HFF-Myc (cell line): ENCODE measurements at places on chromosomes 3 and 15.
A peak's percentile ranks its signal among the peaks of the same experiment; 100 is the strongest.

- DNase-seq: no peak
These were observed 708 bp upstream of the PTPN23 start for GRCh38 chr3:47380026-47380600.

GRCh38 chr3:197428117-197428801 is 127.5 kb downstream of the BDH1 start:
- peak; percentile 12 for DNase-seq

GRCh38 chr3:135779024-135779423 is 186.5 kb upstream of the PPP2R3A start:
- DNase-seq: no peak

- no peak for DNase-seq
These were observed 507.3 kb upstream of the CBLB start for GRCh38 chr3:106376016-106376570.

- no peak for DNase-seq
These were observed 217.6 kb downstream of the TPRG1 start for GRCh38 chr3:189389346-189389745.

DNA sequence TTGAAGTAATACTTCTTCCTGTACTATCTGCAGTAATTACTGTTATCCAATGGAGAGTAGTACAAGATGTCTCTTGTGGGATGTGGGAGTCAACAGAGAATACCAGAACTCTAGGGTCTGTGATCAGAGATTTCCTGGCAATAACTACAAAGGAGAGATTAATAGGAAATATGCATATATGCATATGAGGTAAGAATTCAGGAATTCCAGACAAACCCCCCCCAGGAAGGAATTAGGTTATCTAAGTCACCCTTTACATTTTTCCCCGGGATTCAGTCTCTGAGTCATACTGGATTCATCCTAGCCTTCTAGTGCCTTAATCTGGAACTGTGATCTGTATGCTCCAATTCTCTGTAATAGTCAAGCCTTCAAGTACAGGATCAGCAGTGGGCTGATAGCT is 49.4 kb downstream of the GTF2E1 start:
- DNase-seq: no peak

DNA sequence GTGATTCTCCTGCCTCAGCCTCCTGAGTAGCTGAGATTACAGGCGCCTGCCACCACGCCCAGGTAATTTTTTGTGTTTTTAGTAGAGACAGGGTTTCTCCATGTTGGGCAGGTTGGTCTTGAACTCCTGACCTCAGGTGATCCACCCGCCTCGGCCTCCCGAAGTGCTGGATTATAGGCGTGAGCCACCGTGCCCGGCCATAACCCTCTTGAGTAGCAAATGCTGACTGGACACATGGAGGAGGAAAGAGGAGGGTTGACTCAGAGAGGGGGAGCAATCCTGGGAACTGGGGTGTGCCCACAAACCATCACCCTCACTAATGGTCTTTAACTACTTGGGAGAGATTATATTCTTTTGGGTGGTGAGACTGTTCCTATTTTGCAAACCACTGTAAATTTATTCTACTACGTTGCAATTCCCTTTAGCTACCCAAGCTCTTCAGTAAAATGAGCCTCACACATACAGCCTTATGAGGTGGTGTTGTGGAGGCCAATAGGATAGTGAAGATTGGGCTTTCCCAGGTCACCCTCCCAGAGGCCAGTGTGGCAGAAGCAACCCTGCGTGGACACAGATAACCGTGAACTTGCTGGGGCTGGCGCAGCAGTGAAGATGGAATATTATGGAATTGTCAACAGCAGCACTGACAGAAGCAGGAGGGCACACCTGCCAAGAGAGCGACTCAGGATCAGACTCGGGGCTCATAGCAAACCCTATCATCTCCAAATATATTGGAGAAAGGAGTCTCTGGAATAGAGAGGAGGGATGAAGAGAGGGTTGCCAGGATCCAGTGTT is 37.4 kb downstream of the TLNRD1 start:
- DNase-seq: no peak

- no peak for DNase-seq
These were observed 32.8 kb upstream of the PRR20G start for GRCh38 chr3:127320529-127321121.

- DNase-seq: peak; percentile 56
These were observed 21.6 kb upstream of the PAK6 start for GRCh38 chr15:40217166-40217824.

- no peak for DNase-seq
These were observed 467.4 kb upstream of the BCHE start for GRCh38 chr3:166304584-166304983.

DNA sequence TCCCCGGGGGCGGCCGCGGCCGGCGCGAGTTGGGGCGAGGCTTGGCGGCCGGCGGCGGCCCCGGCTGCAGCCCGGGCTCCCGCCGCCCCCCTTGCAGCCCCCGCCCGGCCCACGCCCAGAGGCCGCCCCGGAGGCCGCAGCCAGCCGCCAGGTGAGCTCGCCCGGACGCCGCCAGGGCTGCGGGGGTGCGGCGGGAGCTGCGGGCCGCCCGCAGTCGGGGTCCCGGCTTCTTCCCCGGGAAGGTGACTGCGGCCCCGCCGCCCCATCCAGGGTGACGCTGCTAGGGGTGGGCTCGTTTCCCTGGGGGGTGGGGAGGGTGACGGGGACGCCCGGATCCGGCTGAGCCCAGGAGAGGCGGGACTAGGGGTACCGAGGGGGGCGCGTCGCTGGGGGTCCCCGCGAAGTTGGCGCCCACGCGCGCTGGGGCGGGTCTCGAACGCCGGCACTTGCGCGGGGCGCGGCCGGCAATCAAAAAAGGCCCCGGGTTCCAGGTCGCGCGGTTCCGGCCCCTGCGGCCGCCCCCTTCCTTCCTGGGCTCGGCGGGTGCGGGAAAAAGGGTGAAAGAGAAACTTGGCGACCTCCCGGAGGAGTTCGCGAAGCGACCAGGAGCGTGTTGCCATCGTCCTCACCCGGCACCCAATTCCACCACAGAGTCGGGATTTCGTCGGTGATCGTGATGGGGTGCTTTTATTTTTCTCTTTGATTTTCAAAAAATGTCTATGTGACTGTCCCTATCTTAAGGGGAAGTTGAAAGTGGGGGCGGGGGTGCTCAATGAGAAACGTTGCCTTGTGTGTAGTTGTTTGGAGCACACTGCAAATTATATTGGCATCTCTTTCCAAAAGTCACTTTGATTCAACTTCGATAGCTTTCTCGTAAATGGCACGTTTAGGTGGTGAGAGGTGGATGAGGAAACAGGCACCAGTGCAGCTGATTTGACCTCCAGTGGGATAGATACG is 619 bp downstream of the ATXN7 start:
- no peak for DNase-seq

- no peak for DNase-seq
These were observed 34.3 kb downstream of the ST6GAL1 start for GRCh38 chr3:186964616-186965015.

DNA sequence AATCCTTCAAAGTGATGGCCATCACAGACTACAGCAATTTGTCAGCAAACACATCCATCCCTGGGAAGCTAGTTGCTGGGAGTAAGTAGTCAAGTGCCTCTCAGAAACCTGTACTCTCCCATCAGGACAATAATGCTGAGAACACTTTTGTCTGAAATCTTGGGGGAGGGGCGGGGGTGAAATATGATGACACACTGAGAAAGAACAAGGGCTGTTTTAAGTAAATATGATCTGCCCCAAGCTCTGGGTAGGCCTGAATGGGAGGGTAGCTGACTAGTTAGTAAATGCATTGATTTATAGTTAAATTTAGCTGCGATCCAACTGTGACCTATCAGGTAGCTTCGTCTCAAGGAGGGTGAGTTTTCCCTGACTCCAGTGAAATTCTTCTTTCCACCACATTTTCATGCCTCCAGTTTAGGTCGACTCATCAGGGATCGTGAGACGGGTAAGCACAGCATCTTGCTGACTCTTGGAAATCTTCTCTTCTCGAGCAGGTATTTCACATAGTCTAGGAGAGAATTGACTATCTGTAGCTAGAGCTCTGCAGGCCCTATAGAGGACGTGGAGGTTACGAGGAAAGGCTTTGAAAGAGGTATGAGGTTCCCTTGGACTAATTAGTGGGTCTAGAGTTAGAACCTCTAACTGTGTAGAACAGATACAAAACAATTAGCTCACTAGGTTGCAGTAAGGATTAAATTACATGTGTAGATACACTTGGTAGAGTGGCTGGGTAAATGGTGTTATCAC is 213.4 kb upstream of the SLC2A2 start:
- DNase-seq: no peak

DNA sequence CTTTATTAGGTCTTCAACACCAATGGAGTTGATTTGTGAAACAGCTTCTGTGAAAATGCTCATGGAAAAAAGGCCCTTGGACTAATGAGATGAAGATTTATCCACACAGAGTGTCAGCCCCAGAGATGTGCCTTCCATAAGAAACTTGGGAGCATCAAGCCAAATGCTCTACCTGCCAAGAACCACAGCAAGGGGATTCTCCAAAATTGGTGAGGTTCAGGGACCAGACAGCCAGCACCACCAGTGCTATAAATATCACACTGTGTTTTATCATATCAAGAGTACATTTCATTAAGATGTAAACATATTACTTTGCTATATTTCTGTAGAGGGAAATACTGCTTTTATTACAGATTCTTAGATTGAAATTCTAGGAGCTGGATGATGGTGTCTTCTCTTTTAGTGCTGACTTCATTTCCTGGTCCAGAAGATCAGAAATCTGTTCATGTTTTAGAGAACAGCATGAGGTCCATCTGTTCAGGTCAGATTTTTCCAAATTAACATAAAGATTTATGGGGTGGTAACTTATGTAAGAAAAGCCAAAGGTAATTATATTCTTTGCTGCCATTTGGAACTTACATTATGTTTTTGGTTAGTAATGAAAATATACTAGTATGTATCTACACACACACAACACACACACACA is 17.7 kb downstream of the SLC35G2 start:
- DNase-seq: no peak

GRCh38 chr3:11991751-11992150 is 12.4 kb upstream of the SYN2 start:
- DNase-seq: no peak

GRCh38 chr3:80097674-80098073 is 329.9 kb upstream of the ROBO1 start:
- DNase-seq: no peak

DNA sequence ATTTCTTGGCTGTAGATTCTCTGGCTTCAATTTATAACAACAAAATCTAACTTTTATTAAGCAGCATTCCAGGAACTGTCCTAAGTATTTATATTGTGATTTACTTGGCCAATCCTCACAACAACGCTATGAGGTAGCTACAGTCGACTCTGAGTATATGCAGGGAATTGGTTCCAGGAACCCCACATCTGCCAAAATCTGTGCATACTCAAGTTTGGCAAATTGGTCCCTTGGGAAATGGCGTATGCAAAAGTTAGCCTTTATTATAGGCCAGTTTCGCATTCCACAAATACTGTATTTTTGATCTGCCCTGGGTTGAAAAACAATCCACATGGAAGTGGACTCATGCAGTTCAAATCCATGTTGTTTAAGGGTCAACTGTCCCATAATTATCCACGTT is 53.9 kb downstream of the RAP2B start:
- DNase-seq: no peak

GRCh38 chr15:53872410-53872809 is 105.8 kb upstream of the UNC13C start:
- DNase-seq: no peak

- DNase-seq: peak; percentile 19
These were observed 43.6 kb downstream of the TBC1D2B start for GRCh38 chr15:78033864-78034263.

DNA sequence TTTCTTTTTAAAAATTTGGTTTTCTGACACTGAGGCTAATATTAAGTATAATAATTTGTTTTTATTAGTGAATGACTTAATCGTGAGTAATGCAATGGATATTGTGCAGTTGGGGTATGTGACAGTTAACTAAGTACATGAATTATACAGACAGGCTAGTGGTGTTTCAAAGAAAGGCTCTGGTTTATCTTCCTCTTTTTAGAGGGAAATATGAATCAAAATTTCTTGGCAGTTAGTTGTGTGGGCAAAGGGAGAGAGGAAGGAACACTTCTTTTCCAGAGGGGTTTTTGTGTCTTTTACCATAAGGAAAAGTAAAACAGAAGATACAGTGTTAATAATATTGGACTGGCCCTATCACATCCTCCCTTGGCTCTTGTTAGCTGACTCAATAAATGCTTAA is 2.7 kb downstream of the ZNF654 start:
- no peak for DNase-seq

DNA sequence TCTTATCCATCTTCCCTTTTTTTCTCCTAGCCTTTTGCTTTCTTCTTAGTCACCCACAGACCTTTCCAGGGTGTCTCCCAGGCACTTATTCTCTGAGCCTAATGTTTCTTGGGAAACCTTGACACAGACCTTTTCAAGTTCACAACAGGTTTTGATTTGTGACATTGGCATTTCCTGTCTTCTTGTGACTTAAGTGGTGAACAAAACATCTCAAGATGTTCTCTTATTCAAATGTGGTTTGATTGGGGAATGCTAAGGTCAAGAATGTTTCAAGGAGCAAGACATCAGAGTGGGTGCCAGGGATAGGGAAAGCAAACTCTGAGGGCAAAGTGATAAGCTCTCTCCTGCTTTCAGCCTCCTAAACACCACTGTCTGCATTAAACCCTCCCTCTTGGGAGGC is 68.2 kb upstream of the GSK3B start:
- no peak for DNase-seq

DNA sequence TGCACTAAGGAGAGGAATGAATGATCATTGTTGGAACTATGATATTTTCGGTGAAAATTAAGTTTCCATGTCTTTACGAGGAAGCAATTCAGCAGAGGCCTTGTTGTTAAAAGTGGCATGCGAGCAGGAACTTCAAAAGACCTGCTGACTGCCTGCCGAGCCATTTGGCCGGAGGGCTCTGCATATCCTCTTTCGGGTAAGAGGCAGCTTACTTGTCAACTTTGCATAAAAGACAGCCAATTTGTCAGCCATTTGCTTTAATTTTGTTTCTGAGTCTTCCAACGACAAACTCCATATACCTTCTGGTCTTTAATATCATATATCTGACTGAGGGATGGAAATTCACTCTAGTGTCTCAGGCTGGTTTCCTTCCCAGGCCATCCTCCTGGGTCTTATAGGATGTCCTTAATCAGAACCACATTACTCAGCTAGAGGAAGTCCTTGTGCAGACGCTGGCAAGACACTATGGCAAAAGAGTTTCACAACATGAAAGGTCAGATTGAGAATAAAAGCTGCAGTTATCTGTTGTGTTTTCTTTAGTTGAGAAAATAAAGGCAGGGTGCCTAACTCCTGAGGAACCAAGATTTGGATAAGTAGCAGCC is 128.7 kb upstream of the WNT5A start:
- no peak for DNase-seq
